ENCODE measurements at places on chromosomes 5 and 9.

GRCh38 chr9:91177661-91178280 is 183.9 kb downstream of the AUH start:
- DNase-seq, result no peak

- DNase-seq, result no peak
Measured at GRCh38 chr5:27311544-27311943, 273.2 kb upstream of the CDH9 start.

DNA sequence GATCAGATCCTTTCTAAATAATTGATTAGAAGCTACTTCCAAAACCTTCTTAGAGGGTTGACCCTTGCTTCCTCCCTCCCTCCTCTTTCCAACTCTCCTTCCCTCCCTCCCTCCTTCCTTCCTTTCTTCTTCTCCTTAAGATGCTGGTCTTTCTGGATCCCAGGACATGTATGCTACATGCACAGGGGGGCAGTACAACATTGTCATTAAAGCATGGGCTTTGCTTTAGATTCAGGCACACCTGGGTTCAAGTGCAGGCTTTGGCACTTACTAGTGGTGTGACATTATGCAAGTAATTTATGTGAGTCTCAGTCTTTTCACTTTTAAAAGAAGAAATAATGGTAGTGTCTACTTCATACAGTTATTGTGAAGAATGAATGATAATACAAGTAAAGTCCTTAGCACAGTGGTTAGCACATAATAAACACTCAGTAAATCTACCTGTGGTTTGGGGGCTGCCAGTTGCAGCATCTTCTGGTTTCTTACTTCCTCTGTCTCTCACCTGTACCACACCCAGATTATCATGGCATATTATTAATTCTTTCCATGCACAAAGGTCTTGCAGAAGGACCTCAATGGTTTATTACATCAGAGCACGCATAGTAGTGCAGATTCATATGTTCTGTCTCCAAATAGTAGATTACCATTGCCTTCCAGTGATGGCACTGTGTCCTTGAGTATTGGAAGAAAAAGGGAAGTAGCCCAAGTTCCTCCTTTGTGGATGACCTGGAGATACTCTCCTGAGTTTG is 154.1 kb downstream of the ARHGAP26 start:
- no peak for DNase-seq

- DNase-seq, result no peak
Measured at GRCh38 chr5:177508837-177509236, 789 bp downstream of the DOK3 start.

GRCh38 chr9:98455256-98456155 is 200.1 kb upstream of the TBC1D2 start:
- DNase-seq, result no peak

GRCh38 chr9:76558465-76558864 is 99.5 kb downstream of the GCNT1 start:
- no peak for DNase-seq

DNA sequence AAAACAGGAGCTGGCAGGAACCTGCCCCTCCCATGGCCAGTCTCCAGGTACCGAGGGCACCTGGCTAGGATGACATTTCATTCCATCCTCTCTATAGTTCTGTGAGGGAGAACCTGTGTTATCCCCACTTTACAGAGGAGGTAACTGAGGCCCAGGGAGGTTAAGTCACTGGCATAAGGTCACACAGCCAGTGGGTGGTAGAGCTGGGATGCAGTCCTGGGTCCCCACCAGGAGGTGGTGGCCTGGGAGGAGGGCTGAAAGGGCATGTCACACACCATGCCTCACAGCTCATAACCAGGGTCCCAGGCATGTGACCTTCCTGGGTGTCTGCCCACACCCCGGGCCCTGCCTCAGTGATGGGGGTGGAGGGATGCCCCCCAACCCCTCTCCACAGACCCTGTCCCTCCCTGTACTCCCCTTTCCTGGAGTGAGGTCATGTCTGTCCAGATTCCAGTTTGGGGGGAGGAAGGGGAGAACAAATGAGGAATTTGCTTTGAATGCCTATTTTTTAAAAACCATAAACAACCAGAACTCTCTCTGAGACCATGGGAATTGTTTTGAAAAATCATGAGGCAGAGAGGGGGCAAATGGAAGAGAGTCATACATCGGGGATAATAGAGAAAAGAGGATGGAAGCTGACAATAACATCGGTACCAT is 77.7 kb upstream of the STXBP1 start:
- DNase-seq, result no peak

- peak; percentile 44 for DNase-seq
Measured at GRCh38 chr9:34139477-34140146, 13.1 kb upstream of the DCAF12 start.

DNA sequence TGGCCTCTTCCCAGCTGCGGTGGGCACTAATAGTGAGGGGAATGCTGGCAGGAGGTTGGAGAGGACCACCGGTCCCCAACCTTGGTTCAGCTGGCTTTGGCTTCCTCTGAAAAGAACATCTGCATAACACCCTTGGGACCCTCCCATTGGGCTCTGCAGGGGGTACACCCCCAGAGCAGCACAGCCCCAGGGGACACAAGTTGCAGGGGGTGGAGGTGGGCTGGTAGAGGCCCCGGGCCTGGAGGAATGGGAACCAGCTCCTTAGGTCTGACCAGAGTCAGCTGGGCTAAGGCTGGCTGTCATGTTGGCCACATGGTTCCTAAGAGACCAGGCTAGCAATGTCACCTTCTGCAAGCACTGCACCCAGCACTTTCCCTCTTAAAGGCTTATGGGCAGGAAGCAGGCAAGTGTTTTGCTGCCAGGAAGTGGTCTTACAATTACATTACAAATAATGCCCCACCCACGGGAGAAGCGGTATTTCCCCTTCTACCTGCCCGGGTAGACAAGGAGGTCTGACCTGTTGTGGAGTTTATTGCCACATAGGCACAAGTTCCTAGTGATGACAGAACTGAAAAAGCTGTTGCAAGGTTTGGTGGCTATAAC is 18.1 kb downstream of the GCNT4 start:
- DNase-seq, result peak; percentile 67

DNA sequence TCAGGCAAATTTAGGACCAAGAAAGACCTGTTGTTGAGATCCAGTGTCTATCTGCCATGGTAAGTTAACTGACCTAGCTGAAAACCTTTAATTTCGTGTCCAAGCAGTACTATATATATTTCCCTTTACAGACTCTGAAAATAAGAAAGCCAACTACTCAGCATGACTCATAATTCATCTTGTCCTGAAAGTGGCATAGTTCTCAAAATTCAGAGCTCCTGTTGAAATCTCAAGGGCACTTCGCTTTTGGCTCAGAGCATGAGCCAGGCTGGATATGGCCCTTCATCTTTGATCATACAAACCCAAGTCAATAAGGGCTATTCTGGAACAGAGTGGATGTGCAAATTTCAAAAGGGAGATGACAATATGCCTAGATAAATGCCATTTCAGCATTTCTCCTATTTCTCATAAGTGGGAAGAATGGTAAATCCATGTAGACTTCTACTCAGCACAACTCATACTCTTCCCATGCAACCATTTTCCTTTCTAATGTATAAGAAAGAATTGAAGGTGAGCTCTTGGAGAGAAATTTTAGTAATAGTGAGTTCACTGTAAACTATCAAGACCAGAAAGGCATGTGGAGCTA is 567.9 kb upstream of the DAB2 start:
- DNase-seq, result peak; percentile 3

- DNase-seq, result peak; percentile 3
Measured at GRCh38 chr9:110742741-110743371, 74.3 kb downstream of the MUSK start.

GRCh38 chr9:133759146-133759900 is 21.2 kb upstream of the SARDH start:
- DNase-seq, result no peak

Measured in DMS53 (cell line).